ENCODE measurements at places on chromosomes 2 and 18.

- no peak for DNase-seq
Measured at GRCh38 chr2:114006460-114006859, 116.6 kb downstream of the ACTR3 start.

GRCh38 chr2:147500229-147500628, 344.6 kb upstream of the ACVR2A start:
- DNase-seq: no peak

DNA sequence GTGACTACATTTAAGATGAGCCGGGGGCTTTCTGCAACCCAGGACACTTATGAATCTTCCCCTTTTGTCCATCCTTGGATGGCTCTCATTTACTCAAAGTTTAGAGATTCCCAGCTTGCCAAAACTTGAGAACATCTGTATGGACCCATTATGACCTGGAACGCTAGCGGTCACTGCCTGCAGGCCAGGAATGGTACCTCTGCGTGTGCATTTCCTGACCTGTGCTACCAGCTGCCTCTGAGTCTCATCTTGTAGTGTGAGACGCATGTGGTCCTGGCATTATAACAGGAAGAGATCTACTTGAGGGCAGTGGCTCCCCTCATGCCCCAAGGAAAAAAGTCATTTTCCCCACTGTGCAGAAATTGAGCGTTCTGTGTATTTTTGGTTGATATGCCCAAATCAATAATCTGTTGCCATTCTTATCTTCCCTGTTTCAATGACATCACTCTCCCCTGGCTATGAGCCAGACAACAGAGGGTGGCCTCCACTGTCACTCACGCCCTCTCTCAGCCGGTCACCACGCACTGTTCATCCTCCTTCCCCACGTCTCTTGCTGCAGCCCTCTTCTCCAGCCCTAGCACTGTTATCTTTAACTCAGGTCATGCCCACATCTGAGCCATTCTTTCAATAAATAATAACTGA, 28.5 kb upstream of the NPAS2 start:
- no peak for DNase-seq

DNA sequence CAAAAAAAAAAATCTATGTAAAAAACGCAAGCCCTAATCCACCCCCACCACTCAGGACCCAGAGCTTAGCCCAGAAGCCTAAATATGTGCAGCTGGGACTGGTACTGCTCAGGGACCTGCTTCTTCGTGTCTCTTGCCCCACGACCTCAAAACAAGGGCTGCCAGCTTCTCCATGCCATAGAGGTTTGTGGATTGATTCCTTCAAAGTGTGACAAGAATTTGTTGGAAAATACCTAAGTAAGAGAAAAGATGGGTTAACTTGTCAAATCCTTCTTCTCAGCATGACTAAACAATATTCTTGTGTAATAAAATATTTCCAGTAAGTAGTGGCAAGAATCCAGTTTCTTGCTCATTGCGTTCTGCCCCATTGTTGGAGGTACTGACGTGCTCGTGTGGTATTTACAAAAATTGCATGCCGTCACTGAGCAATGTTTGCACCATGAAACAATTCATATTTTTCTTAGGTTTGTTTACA, 825 bp upstream of the SCYGR1 start:
- peak; percentile 96 for DNase-seq

DNA sequence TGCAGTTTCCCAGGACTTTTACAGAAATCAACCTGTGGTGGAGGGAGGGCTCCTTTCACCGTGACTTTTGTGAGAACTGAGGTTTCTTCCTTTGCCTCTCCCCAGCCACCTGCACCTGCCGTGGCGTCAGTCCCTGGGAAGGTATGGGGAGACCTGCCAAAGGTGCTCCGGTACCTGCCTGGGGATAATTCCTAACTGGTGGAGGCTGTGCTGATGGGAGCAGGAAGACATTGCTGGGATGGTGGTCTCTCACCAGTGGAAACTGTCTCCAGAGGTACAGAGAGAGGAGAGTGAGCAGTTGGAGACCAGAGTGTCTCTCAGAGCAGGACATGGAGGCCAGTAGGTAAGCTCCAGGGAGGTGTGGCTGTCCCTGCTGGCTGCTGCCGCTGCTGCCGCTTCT, 52.6 kb downstream of the CIB4 start:
- DNase-seq: no peak

GRCh38 chr18:12686100-12686499, 16.4 kb downstream of the CEP76 start:
- peak; percentile 12 for DNase-seq

GRCh38 chr2:21043744-21044532, at the start of gene APOB:
Gene APOB, minus strand, starts transcription at chr2:21044073. Its CDS starts 128 bp downstream, at chr2:21043945.
- DNase-seq: no peak

DNA sequence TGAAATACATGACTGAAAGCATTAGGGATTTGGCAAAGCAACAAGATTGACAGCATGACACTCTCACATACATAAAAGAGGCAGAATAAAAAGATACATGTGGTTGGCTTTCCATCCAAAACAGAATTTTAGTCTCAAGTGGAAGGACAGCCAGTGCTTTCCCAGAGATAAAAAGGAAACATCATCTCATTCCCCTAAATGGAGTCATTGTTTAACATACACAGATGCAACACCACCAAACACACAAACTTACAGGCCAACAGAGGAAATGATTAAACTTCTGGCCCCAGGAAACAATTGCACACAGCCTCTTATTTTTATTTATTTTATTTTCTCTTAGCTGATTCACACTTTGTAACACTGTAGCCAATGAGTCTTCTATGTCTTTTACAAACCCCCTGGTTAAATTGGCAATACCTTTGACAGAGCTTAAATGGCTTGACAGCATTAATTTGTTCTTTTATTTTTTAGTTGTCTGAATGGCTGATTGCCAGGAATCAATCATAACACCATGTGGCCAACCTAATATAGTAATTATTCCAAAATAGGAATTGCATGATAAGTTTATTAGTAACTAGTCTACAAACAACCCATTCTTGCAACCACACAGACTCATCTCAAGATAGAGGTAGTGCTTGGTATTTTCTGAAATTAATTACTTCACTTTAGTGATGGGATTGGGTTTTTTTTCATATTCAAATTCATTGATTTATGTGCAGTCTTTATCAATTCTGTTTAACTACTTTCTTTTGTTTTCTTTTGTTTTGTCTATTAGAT, 190.5 kb downstream of the RND3 start:
- DNase-seq: peak; percentile 60

DNA sequence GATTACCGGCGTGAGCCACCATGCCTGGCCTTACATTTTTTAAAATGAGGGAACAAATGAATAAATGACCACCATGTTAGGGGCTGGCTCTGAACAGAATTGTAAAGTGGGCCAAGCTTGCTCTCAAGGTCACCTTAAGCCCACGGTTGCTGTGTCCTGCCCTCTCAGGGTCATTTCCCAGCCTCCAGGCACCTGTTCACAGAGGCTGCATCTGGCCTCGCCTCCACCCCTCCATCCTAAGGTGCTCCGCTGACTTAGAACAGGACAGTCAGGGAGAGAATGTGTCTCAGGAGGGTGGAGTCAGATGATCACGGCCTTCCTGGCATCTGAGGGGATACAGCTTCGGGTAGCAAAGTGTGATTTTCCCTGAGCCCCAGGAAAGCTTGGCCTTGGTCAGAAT, 7.3 kb downstream of the SFTPB start:
- no peak for DNase-seq

DNA sequence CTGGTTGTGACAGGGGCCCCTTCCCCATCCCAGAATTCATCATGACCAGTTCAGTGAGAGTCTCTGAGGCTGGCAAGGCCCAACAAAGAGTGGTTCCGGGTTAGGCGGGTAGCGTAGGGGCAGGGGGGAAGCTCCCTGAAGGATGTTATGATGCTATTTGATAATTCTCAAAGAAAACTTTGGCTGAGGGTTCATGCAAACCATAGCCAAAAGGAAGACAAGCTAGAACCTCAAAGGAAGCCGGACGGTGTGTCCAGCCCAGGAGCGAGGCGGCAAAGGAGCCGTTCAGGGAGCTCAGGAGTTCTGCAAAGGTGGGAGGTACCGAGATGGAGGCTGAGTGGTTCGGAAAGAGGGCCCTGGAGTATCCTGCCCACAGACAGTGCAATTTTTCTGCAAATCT, 226.8 kb upstream of the RAB6C start:
- no peak for DNase-seq

DNA sequence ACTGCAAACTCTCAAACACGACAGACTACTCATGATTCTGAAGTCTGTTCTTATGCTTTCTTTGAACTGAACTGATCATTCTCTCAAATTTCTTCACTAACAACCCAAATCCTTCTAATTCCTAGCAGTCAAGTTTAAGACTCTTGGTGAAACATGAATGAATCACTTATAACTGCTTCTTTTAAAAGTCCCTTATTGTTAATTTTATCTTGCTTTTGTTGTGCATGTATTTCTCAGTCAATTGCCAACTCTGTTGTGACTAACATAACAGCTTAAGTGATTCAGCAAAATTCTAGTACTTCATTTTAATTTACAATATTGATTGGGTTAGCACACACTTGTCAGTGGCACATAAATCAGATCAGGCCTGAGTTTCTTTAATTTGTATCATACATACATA, 357.0 kb upstream of the FSIP2 start:
- DNase-seq: no peak

- no peak for DNase-seq
Measured at GRCh38 chr18:38520786-38521185, 955.2 kb upstream of the CELF4 start.

- DNase-seq: no peak
Measured at GRCh38 chr2:226553333-226553732, 246.3 kb downstream of the IRS1 start.

DNA sequence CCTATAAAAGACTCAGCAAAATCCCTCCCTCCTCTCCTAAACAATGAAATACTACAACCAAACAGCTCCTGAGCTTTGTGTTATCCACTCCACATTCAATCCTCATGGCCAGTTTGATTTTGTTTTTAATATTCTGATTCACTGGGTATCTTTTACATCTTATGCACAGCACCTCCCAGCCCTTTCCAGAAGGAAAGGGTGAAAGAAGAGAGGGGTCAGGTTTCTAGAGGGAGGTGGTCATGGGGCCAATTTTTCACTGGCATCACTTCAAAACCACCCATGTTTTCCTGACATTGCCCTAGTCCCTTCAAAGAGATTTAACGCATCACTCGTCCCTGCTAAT, 315.6 kb downstream of the LPIN1 start:
- DNase-seq: no peak

DNA sequence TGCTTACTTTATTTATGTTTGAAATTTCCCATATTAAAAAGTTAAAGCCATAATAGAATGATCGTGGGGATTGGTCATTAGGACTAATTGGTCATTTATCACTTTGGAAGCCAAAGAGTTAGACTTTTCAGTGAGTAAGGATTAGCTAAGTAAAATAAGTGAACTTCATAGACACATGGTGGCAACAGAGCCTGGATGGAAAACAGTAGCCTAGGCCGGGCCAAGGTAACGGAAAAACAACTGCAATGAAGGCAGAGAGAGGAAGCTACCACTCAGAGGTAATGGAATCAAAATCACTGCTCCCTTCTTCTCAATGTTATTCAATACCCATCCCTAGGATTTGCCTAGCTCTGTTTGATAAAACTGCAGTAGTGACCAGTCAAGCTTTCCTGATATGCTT, 4.1 kb upstream of the GCG start:
- no peak for DNase-seq

- no peak for DNase-seq
Measured at GRCh38 chr18:68179811-68180210, 535.1 kb downstream of the TMX3 start.

- peak; percentile 44 for DNase-seq
Measured at GRCh38 chr2:235665661-235666212, 171.9 kb downstream of the AGAP1 start.

GRCh38 chr2:234415706-234416105, 81.2 kb downstream of the ARL4C start:
- no peak for DNase-seq

DNA sequence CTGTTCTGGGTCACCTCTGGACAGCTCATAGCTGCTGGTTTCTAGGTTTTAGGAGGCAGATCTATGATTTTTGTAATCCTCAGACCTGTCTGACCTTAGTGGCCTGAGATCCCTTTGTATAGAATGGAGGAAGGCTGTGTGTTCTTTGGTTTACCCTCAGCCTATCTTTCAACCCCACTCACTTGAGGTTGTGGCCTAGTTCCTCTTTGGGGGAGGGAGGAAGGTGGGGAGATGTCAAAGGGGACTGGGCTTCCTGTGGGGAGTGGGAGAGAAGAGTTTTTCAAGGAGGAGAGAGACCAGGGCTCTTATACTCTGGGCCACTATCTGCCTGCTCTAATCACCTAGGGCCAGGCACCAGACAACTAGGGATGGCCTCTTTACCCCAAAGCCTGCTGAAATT, 28.5 kb downstream of the SEMA4F start:
- DNase-seq: no peak

GRCh38 chr2:39608263-39608575, 57.5 kb upstream of the TMEM178A start:
- no peak for DNase-seq

DNA sequence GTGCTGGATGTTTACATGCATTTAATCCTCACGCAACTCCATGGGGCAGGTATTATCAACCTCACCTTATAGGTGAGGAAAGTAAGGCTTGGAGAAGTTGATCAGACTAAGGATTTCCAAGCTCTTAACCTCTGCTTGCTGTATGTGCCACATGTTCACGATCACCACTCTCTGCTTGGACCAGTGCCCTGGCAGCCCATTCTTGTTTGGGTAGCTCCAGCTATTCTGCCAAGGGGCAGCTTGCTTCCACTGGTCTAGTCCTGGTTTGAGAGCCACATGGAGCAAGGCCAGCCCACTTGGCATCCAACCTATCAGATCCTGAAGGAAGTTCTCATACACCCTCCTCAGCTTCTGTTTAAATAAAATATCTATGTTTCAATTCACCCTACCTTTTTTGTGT, 14.3 kb downstream of the PLB1 start:
- no peak for DNase-seq

- DNase-seq: no peak
Measured at GRCh38 chr18:79429785-79430281, 34.1 kb downstream of the NFATC1 start.

DNA sequence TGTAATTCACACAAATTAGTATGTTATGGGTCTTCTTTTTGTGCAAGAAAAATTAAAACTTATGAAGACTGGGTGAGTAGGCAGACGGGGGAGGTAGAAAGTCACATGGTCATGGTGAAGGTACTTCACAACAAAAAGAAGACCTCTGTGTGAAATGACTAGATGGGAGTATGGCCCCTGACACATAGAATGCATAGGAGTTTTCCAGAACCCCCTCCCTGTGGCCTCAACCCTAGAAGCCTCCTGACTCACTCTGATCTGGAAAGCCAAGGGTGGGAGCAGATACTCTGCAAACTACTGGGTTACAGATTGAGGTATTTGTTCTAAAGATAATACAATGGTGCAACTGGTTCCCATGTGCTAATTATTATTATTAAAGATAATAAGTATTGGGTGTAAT, 23.2 kb downstream of the SATB2 start:
- DNase-seq: no peak

GRCh38 chr2:85807756-85808155, 54.0 kb downstream of the ATOH8 start:
- DNase-seq: no peak

- DNase-seq: no peak
Measured at GRCh38 chr2:48998449-48998848, 155.9 kb downstream of the FSHR start.

GRCh38 chr2:233447506-233448219, 93.4 kb downstream of the DGKD start:
- DNase-seq: no peak

Measured in AG10803 (cell line).